ENCODE measurements at places on chromosomes 16 and 17.
A peak's percentile ranks its signal among the peaks of the same experiment; 100 is the strongest.

DNA sequence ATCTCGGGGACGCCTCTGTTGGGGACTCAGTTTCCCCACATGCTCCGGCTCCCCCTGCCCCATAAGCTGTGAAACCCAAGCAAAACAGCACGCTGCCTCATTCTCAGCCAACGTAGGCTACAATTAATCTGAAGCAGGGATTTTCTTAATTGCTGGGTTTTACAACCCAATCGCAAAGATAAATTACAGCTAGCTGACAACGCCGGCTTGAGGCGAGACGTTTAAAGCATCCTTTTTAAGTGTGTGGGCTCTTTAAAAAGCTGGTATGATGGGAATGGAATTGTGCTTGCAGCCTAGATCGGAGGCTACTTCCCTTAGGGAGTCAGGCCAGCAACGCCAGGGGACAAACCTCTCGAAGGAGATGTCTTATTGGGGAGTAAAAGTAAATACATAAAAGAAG, 185.3 kb downstream of the ZNF423 start:
- DNase-seq = no peak

- no peak for DNase-seq
Observed at GRCh38 chr16:56470232-56470631, 18.9 kb downstream of the OGFOD1 start.

DNA sequence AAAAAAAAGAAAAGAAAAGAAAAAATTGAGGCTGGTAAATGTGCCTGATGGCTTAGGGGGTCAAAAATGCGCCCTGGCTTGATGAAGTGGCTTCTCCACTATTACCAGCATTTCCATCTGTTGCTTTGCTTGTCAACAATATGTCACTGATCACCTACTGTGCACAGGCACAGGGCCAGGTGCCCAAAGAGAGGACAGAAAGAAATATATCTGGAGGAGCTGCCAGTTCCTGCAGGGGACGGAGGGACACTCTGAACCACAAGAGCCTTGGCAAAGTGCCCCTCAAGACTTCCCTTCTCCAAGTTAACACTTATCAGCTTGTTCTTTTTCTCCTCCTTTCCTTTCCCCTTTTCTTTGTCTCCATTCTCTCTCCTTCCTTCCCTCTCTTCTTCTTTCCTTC, 34.7 kb downstream of the GINS3 start:
- DNase-seq = no peak

GRCh38 chr17:14926526-14927122, 338.5 kb downstream of the PMP22 start:
- peak; percentile 83 for DNase-seq

DNA sequence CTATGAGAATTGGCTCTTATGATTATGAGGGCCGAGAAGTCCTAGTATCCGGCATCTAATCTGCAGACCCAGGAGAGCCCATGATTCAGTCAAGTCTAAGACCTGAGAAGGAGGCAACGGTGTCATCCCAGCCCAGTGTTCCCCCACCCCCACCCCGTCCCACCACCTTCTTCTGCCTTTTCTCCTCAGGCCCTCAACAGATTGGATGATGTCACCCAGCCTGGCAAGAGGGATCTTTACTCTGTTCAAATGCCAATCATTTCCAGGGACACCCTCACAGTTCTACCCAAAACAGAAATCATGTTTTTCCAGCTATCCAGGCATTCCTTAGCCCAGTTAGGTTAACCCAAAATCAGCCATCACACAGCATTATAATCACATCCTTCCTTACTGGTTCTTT, 10.0 kb upstream of the GAA start:
- peak; percentile 48 for DNase-seq

GRCh38 chr16:87353613-87354012, 30.0 kb downstream of the FBXO31 start:
- no peak for DNase-seq
